HTR-8/SVneo (cell line): ENCODE measurements at places on chromosomes 4 and X.

GRCh38 chrX:39955625-39956024 is 142.1 kb downstream of the BCOR start:
- peak; percentile 20 for DNase-seq

- DNase-seq, result no peak
These were observed 153.7 kb upstream of the FGF13 start for GRCh38 chrX:138865093-138865649.

DNA sequence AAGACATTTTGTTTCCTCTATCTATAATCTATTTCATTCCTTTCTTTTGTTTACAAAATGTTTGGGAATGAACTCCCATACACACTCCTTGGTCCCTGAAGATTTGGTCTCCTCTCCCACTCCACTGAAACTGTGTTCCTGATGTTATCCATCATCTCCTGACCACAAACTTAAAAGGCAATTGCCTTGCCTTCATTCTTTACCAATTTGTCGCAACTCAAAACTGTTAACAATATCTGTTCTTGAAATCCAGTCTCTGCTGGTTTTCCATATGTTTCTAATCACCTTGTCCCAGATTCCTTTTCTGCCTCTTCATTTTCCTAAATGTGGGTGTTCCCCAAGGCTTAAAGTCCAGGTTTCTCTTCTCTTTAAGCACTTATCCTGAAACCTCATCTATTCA is 262.2 kb upstream of the TTC29 start:
- no peak for DNase-seq

DNA sequence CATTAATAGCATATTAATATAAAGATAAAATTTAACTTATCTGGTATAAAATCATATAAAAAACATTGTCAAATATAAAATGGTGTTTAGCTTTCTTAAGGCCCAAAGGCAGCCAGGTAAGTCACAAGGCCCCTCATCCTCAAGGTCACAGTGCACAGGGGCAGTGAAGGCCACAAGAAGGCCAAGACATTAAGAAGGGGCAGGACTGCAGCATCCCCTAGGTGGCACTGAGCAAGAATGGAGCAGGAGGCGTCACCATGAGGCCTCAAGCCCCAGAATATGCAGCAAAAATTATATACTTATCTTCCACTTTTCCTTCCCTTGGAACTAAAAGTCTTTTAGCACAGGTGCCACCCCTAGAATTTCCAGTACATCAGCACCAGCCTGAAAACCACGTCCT is 49.5 kb upstream of the MAGEA8 start:
- no peak for DNase-seq

DNA sequence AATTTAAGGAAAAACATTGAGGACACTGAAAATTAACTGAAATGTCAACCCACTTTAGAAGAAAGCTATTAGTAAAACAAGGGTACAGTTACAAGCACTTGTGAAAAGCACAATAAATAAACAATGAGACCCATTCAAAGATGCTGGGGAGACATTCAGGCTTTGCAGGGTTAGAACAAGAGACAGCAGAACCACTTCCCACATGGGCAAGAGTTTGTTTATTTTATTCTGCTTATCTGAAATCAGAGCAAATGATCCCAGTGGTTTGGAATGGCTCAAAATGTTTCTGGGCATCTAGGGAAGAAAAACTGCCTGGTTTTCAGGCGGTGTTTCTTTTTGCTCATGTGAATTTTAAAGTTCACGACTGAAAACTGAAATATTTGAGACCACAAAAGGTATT is 42.4 kb downstream of the PPP3CA start:
- peak; percentile 1 for DNase-seq

DNA sequence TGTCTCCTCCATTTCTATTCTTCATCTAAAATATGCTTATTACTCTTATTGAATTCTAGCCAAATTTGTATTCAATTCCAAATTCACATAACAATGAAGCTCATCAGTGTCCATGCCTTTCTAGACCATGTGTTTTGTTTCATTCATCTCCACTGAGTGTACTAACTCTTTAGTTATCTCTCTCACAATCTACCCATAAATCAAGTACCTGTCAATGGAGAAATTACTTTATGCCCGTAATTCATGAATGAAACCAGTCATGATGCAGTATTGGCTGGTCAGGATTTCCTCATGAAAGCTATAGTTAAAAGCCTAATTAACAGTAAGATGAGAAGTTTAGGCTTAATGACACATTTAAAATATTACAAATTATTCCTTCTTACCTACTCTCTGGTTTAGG is 12.2 kb upstream of the TMPRSS11F start:
- DNase-seq, result no peak

GRCh38 chr4:143375326-143376073 is 38.8 kb downstream of the GAB1 start:
- no peak for DNase-seq
